ENCODE measurements at places on chromosomes 4 and X.

DNA sequence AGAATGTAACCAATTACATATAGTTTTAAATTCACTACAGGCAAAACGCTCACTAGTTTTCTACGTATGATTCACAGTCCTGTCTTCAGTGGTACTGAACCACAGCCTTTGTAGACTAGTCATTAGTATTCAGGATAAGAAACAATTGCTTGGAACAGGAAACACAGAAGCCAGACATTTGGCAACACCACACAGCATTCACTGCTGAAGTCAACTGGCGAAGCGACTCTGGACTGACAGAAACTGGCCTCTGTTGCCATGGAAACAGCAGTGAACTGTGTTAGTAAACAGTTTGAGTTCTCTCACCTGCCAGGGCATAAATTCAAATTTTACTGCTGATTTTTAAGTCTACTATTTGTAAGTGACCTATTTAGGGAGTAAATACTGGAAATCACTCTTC lies 57.6 kb downstream of the MAPK10 start:
- no peak for DNase-seq

DNA sequence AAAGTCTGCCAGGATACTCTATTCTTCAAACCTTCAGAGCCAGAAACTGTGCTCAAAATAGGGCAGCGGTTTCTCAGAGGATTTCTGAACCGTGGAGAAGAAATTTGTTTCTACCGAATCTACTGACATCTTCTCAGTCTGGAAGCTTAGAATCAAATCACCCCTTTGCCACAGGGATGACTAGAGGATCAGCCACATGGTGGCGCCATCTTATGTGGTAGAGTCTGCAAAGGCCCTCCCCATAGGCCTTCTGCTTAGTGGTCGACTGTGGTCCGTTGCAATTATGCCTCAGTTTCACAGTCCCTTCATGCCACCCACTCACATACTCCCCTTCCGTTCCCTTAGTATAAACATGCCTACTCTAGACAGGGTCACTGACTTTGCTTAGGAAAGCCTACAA lies 680.7 kb upstream of the SPANXN1 start:
- no peak for DNase-seq

DNA sequence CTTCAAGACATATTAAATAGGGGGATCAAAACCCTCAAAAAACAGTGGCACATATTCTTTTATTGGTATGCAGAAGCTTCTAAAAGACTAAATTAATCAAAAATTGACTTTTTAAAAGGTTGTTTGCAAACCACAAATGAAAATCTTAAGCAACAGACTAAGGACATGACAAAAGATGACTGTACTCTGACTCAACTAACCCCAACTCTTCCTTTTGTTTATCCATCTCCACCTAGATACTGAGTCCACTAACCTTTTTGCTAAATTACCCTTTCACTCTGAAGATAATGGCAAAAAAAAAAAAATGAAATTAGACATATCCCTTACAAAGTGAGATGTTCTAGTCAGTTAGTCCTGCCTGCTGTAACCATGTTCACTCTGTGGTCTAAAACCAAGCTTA lies 91.6 kb upstream of the NLRP2B start:
- no peak for DNase-seq

DNA sequence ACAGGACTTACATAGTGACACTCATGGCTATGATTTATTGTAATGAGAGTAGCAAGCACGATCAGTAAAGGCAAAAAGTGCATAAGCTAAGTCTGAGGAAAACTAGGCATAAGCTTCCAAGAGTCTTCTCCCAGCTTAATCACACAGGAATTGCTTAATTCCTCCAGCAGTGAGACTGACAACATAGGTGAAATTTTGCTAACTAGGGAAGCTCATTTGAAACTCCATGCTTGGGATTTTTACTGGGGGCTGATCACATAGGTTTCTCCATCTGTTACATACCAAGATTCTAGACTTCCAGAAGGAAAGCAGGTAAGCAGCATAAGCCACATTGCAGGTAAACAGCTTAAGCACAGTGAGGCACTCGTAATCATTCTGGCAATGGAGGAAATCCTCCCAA lies 71.8 kb upstream of the FHDC1 start:
- DNase-seq: no peak

DNA sequence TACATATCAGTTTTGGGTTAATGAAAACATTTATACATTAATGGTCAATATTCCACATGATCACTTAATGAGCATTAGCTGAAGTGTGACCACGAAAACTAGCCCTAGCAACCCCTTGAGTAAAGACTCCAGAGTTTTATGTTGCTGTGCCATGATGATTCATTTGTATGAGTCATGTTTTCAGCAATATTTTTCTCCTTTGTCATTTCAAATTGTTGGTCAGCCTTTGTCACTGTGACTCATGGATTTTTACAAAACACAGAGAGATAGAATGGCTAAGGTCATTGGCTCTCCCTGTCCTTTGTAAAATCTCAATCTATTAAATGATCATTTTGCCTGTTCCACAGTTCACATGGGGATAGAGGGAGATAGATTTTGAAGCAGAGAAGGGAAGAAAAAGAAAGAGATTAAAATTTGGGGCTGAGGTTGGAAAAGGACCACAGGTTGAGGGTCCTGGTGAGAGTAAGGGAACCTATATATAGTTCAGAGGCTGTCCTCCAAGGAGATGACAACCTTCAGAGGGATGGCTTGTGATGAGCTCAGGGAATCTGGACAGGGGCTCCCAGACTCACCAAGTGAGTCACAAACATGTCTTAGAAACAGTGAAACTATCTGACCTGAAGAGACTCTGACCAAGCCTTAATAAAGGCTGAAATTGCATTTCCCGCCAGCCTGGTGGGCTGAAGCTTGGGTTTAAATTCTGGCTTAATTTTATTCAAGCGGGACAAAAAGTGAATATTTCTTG lies 25.6 kb downstream of the NR0B1 start:
- no peak for DNase-seq

GRCh38 chr4:112517067-112517634 lies 1.2 kb upstream of the NEUROG2 start:
- no peak for DNase-seq

- no peak for DNase-seq
These were observed 68.9 kb downstream of the HTRA3 start for GRCh38 chr4:8338351-8338961.

DNA sequence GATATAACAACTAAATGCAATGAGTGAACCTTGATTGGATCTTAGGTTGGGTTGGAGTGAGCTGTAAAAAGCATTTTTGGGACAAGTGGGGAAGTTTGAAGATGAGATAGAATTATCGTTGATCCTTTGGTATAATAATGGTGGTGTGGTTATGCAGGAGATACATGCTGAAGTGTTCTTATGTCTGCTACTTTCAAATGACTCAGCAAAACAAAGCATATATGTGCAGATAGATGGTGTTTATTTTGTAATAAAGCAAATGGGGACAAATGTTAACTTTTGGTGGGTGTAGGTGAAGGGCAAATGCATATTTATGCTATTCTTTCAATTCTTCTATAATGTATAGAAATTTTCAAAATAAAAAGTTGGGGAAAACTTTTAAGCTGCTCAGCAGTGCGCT lies 26.2 kb downstream of the RP2 start:
- DNase-seq: no peak

DNA sequence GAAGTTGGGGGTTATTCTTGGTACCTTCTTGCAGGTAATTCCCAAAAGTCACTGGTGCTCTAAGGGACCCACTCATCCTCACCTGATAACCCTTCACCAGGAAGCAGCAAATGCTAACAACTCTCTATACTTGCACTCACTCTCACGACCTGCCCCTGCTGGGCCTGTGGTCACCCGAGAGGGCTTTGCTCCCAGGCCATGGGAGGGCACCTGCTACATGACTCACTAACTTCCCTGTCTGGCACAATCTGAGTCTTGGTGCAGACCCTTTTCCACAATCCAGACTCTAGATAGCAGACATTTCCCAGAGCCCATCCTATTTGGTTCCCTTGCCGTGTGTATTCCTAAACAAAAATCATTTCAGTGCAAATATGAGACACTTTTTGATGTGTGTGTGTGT lies 403.8 kb upstream of the FAT1 start:
- DNase-seq: no peak

DNA sequence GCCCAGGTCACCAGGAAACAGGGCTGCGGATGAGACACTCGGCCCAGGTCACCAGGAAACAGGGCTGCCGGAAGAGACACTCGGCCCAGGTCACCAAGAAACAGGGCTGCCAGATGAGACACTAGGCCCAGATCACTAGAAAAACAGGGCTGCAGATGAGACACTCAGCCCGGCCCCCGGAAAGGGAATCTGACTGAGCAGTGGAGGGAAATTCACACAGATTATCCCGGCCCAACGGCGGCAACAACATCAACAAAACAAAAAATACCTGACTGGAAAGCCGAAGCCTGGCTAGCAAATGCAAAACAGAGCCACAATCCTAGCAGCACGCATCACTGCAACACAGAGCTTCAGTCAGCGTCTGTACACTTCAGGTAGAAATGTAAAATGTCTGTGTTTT lies 20.7 kb downstream of the AFAP1 start:
- no peak for DNase-seq

- no peak for DNase-seq
These were observed 902.2 kb upstream of the PCDH7 start for GRCh38 chr4:29817961-29818360.

DNA sequence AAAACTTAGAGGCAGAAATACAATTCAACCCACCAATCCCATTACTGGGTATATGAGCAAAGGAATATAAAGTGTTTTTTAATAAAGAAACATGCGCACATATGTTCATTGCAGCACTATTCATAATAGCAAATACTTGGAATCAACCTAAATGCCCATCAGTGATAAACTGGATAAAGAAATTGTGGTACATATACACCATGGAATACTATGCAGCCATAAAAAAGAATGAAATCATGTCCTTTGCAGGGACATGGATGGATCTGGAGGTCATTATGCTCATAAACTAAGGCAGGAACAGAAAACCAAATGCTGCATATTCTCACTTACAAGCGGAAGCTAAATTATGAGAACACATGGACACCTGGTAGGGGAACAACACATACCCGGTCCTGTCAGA lies 807.7 kb upstream of the INTU start:
- DNase-seq: no peak

DNA sequence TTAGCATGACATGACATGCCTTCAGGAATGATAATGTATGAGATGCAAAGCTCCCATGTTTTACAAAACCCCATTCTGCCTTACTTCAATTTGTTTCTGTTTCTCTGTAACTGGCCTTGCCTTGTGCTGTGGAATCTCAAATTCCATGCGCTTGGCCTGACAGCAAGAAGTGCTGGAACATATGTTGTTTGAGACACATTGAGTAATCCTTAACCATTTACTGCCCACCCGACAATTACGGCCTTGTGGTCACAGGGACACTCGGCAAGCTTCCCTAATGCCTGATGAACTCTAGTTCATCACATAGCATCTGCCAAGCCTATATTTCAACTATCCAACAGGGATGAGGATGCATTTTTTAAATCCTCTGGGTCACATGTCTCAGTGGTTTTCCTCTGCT lies 226.4 kb upstream of the CASK start:
- DNase-seq: no peak

GRCh38 chr4:121353213-121353612 lies 27.6 kb downstream of the QRFPR start:
- no peak for DNase-seq

DNA sequence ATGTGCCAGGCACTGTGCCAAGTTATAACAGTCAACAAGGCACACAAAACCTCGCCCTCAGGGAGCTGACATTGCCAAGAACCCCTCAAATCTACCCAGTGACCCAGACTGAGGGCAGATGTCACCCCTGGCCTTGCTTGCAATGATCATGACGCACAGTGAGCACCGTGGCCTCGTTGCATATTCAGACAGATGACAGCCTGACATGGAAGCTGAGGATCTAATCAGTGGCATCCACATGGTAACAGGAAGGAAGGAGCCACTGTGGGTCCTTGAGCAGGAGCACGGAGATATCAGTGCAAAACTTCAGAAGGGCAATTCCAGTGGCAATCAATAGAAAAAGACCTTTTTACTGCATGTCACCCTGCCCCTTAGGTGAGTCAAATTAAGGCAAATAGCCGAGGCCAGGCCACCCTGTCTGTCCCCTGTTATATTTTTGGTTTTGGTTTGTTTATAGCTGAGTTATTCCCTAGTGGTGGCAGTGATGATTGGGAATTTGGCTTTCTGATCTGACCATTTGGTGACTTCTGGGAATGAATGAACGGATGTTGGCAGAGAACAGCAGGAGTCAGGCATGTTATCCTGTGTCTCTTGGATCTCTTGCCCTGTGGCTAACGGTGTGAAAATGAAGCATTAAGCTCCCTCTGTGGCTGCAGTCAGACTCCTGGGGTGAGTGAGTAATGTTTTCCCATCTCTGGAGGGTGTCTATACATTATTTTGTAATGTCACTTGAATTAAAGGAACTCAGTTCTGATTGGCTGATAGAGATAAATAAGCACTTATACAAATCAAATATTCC lies 20.4 kb downstream of the WDR13 start:
- no peak for DNase-seq

DNA sequence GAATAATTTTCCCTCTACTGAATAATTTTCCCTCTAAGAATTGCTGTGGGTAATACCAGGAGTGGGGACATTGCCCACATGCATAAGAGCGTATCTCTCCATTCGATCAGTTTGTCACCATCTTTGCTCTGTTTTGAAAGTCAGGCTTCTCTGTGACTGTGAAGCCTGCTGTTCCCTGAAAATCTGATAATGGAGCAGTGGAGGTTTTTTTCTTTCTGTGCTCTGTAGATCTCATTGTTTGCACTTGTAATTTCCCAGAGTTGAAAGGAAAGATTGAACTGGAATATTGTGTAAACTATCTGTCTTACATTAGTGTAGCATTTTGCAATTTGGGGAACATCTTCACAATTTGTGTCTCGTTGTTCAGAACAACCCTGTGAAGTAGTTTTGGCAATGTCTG lies 4.3 kb downstream of the ZXDB start:
- DNase-seq: no peak

GRCh38 chrX:45515262-45516215 lies 314.9 kb upstream of the DIPK2B start:
- DNase-seq: peak; percentile 23

DNA sequence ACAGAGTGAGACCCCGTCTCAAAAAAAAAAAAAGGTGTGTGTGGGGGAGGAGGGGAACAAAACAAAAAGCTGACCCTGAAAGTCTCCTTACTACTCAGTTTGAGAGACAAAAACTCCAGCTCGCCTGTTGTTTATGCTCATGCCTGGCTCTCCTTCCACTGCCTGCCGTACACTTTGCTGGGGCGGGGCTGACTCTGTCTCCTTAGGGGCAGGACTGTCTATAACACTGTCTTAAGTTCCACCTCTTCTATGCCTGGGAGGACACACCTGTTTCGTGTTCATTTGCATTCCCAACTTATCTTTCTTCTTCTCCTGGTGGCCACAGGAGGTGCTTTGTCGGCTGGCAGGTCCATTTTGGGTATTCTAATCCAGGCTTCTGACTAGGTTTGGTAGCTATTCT lies 81.4 kb downstream of the MTNR1A start:
- no peak for DNase-seq

DNA sequence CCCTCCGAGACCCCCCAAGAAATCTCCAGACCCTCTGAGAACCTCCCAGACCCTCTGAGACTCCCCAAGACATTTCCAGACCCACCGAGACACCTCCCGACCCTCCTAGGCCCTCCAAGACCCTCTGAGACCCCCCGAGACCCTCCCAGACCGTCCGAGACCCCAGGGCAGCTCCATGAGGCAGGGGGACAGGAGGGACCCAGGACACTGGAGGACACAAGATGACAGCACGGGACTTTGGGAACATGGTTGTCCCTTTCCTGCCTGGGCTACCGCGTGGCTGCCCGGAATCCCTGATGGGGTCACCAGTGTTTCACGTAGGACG lies 10.3 kb downstream of the CTBP1 start:
- DNase-seq: no peak
